Psoas muscle (tissue), 8 donors: ENCODE measurements at places on chromosomes 13 and 19. TPM values are rescaled to one million over a fixed set of nuclear protein-coding genes. Genes with fewer than 3 reads are reported as not detected.

DNA sequence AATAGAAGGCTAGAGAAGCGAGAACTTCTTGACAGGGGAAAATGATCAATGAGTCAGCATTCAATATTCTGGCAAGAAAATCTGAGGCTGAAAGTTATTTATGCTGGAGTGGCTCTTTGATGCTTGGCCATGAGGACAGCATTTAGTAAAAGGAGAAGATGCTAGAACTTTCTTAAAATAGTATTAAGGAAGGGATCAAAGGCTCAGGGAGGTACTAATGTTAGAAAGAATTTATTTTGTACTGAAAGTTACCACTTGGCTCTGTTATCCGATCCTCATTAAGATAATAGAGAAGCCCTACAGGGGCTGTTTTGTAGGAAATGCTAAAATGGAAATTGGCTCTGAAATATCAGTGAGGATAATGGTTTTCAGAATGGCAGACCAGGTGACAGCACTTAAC, 1774.6 kb upstream of the PCDH20 start:
- DNase-seq: no peak

- no peak for DNase-seq
These were observed 10.4 kb downstream of the UPF1 start for GRCh38 chr19:18842166-18842565.

GRCh38 chr13:20049558-20050473, 91.3 kb downstream of the ZMYM2 start:
- no peak for DNase-seq

DNA sequence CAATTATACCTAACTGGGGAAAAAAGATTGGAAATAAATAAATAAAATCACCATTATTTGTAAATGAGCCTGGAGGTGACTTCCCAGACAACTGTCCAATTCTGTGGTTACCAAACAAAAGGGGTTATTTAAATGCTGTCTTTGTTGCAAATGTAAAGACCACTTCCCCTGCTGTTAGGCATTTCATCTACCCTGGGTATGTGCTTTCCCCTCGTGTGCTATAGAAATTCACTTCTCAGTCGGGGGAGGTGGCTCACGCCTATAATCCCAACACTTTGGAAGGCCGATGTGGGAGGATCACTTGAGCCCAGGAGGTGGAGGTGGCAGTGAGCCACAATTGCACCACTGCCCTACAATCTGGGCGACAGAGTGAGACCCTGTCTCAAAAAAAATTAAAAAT, 101.9 kb upstream of the AKAP11 start:
- no peak for DNase-seq

DNA sequence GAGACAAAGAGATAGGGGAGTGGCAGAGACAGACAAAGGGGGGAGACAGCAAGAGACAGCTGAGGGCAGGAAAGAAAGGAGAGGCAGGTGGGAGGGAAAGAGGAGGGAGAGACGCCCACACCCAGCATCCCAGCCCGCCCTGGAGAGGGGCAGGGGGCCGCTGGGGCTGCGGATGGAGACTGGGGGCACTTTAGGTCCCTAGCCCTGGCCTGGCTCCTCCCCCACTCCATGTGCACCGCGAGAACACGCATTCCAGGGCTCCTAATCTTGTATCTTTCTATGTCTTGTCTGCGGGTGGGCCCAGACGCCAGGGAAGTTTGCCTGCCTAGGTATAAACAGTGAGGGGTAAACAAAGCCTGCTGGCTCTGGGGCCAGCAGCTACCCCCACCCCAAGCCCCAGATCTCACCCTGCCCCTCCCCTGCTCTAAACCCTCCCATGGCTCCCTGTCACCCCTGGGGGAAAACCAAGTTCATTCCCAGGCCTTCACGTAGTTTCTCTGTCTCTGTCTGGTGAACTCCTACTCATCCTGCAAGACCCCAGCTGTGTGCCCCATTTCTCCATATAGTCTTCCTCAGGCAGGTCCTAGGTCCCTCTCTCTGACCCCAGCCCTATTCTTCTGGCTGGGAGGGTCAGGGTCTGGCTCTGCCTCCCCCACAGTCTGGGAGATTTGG, 5.7 kb downstream of the TLE5 start:
- no peak for DNase-seq

- DNase-seq: no peak
These were observed 7.7 kb upstream of the CSNK1G2 start for GRCh38 chr19:1933244-1933643.

DNA sequence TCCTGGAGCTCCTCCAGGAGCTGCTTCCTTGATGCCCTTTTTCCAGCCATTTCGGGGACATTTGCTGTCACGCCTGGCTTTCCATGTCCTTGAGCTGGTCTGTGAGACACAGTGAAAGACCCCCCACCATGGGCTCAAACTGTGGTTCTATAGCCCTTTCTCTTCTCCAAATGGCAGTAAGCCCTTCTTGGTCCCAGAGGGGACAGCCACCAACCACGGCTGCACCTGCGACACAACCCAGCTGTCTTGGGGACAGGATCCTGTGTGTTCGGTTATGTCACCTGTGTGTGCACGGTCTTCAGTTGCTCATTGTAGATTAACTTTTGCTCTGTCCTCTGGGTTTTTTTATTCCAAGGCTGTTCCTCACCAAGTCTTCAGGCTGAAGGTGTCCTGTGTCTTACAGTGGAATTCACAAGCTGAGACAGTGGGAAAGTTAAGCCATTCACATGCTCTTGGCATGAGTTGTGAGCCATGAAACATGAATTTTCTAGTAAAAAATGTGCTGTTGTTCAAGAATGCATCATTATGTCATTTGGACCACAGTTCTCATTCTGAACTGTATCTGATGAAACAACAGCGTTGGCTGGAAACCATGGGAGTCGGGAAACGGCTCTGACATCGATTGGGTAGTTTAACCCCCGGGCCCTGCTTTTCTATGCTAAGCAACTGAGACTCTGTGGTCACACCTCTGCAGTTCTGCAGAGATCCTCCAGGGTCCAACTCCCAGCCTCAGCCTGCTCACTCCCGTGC, 129.5 kb upstream of the MCF2L start:
- DNase-seq: no peak

- DNase-seq: no peak
These were observed 612.1 kb upstream of the KLHL1 start for GRCh38 chr13:70720386-70720785.

DNA sequence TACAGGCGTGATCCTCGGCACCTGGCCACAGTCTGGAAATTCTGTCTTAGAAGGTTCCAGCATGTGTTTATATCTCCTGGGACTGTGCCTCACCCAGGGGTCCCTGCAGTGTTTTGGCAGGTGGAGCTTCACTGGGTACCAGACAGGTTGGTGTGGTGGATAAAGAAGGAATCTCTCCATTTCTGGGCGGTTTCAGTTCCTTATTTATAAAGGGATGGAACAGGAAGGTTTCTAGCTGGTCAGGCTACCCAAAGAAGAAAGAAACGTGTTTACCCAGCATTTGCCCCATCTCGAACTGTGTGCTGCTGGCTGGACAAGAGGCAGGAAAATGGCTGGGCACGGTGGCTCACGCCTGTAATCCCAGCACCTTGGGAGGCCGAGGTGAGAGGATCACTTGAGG, 9.8 kb downstream of the PNPLA6 start:
- no peak for DNase-seq

DNA sequence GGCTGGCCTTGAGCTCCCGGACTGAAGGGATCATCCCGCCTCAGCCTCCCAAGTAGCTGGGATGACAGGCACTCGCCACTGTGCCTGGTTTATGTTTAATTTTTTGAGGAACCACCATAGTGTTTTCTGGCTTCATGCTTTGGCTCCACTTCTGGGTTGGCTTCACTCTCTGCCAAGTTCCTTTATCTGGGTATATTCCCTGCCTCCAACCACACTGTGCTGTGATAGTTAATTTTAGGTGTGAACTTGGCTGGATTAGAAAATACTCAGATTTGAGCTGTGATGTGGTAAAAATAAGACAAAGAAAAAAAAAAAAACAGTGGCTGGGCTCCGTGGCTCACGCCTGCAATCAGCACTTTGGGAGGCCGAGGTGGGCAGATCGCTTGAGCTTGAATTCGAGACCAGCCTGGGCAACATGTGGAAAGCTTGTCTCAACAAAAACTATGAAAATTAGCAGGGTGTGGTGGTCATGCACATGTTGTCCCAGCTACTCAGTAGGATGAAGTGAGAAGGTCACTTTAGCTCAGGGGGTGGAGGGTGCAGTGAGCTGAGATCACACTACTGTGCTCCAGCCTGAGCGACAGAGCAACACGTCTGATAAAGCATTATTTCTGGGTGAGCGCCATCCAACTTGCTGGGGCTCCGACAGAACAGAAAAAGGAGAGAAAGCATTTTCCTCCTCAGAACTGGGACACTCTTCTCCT, 7.5 kb upstream of the ILF3 start:
- DNase-seq: no peak

- DNase-seq: no peak
These were observed 21.0 kb downstream of the SERPINE3 start for GRCh38 chr13:51360489-51360888.

DNA sequence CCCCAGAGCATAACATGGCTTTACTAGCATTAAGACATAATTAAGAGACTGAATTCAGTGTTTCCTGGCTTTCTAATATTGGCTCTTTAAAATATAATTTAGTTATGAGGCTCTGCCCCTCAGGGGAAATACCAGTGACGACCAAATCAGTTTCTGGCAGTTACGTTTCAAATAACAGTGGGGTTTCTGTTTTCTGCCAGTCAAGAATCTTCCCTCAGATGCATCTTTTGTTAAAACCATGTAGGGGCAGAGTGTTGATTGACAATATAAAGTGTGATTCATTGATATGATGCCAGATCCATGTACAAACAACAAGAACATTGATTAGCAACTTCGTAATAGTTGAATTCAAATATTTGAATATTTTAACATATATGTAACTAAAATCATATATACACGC, 1169.7 kb downstream of the DIAPH3 start:
- DNase-seq: no peak

- no peak for DNase-seq
These were observed 150.9 kb downstream of the TM9SF2 start for GRCh38 chr13:99652141-99652540.

DNA sequence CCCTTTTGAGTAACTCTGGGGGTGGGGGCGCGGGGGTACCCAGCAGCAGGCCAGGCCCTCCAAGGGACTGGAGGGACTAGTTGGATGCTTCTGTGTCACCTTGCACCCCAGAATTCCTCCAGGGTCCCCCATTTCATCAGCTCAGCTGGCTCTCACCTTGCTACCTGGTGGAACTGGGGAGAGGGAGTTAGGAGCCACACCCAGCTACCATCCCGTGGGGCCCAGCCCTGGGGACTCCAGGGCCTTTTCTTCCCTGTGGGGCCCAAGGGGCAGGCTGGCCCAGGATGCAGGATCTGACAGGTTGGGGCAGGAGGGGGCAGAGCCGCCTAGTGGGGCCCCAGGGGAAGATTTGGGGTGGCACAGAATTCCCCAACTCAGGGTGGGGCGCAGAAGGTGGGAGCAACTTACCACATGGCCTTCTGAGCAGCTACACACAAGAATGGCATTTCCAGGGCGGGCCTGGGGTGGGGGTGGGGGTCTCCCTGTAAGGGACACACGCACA, 32.8 kb upstream of the NANOS3 start:
- no peak for DNase-seq

CAMSAP3 gene
- total RNA-seq: 0.14 TPM

PEG3 gene
- total RNA-seq: 0.88 TPM

SIGLEC14 gene
- total RNA-seq: 1.2 TPM

NMRK2 gene
- total RNA-seq: 94.5 TPM
